ENCODE measurements at places on chromosomes 7 and 10.
A peak's percentile ranks its signal among the peaks of the same experiment; 100 is the strongest.

- DNase-seq: no peak
Observed at GRCh38 chr7:123424463-123424862, 109.9 kb downstream of the IQUB start.

DNA sequence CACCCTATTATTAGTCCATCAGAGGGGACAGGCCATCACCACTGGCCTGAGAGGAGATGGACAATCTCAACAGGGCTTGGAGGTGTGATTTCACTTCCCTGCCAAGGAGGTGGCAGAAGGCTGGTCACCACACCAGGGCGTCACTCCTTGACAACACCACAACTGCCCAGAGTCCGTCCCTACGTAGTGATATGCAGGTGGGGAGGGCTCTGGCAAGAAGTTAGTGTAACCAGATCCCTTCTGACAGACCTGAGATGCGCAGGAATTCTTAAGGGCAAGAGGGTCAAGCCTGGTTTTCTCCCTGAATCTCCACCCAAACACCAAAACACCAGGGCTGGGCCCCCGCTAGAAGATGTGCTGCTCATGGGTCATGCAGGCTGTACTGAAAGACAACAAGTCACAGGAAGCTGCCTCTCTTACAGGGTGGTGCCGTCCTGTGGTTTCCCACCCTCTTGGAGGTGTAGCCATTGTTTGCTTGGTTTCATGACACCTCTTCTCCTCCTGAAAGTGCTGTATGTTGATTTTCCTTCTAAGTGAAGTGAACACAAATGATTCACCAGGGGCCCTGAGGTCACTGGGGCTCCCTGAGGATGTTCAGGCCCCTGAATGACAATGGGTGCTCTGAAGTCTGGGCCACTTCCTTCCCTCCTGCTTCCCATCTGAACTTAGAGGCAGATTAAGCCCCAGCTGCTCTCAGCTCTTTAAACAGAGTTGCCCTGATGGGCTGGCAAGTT is 27.1 kb downstream of the ATXN7L1 start:
- peak; percentile 15 for DNase-seq

DNA sequence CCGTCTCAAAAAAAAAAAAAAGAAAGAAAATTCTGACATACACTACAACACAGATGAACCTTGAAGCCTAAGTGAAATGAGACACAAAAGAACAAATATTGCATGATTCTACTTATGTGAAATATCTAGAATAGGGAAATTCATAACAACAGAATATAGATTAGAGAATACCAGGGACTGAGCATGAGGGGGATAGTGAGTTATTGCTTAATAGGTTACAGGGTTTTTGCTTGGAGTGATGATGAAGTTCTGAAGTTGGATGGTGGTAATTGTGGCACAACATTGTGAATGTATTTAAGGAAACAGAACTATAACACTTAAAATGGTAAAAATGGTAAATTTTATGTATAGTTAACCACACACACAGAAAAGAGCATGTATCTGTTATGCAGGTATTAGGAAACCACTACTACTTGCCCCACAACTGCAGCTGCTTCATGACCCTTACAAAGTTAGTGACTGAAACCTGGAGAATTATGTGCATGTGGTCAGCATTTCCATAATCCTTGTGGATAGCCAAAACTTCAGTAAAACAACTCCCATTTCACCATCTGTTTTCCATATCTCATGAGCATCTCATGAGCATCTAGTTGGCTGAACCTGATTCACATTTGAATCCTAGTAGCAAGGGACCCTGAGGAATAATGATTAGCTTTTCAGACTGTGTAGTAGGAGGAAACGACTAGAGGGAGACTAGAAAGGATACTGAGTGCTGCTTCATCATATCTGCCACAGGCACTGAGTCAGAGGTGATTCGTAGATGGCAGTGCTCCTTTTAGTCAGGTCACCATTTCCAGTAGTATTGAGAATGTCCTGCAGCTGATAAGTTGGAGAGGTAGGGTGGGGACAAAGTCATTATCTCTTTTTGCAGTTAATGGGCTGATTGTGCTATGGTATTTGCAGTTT is 26.3 kb downstream of the SAMD8 start:
- DNase-seq: peak; percentile 85

GRCh38 chr10:29241925-29242324 is 46.9 kb upstream of the LYZL1 start:
- no peak for DNase-seq

GRCh38 chr10:34476608-34477007 is 338.5 kb downstream of the PARD3 start:
- no peak for DNase-seq

DNA sequence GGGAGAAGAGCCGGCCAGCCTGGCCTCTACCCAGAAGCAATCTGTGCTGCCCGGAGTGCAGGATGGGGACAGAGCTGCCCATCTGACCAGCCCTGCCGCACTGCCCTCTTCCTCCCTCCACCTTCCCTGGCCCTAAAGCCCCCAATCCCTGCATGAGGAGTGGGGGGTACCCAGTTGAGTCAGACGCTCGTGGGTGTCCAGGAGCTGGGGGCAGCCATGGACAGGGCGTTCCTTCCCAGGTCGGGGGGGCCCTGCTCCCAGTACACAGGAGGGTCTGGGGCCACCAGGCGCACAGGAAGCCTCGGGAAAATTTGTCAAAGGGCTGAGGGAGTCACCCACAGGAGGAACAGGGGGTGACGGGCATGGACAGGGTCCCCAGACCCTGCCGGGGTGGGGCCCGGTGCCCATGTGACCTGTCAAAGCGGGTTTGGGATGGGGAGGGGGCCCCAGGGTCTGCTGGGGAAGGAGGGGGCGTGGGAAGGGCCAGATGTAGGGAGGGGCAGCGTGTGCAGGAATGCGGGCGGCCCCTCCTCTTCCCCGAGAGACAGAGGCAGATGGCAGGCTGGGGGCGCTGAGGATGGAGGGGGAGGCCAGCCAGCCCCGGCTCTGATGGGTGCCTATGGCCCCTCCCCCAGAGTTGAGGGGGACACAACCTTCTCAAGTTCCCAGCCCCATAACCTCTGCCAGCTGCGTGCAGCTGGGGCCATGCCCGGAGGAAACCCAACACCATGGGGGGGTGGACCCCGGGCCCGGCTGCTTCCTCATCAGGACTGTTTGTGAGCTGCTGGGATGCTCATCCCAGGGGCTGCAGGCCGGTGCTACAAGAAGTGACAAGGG is 21.5 kb upstream of the GRIFIN start:
- no peak for DNase-seq

DNA sequence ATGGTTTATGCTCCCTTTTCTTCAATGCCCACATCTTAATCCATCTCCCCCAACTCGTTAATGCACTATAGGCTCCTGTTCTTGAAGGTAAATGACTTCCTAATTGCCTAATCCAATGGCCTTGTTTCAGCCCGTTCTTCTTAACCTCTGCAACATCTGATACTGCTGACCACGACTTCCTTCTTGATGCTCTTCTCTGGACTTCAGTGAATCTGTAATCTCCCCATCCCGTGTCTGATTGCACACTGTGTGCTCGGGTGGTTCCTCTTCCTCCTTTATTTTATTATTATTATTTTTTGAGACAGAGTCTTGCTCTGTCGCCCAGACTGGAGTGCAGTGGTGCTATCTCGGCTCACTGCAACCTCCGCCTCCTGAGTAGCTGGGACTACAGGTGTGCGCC is 58.9 kb downstream of the HIPK2 start:
- no peak for DNase-seq

DNA sequence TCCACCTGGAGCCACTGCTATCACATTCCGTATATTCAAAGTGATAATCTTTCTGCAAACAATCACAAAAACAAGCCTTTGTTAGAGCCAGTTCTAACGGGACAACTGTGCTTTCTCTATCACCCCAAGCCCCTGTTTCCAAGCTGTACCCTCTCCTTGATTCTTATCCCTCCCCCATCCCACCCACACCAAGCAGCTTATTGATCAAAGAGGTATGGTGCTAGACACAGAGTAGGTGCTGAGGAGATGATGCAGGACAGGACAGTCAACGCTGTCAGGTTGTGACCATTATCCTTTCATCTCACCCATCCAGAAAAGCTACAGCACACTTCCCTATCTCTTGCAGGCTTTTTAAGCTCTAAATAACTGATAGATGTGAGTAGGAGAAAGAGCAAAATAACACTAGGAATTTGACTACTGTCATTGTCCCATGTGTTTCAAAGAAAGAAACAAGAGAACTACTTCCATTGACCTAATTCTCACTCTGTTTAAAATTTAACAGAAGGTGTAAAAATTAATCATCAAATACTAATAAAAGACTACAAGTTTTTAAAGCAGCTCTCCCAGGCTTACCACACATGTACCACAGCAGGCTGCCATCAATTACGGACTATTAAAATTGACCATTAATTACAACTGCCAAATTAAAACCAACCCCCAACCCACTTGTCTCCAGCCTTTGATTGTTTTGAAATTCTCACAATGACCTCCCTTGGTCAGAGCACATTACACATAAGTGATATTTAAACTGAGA is 94.3 kb downstream of the ELAPOR2 start:
- no peak for DNase-seq

DNA sequence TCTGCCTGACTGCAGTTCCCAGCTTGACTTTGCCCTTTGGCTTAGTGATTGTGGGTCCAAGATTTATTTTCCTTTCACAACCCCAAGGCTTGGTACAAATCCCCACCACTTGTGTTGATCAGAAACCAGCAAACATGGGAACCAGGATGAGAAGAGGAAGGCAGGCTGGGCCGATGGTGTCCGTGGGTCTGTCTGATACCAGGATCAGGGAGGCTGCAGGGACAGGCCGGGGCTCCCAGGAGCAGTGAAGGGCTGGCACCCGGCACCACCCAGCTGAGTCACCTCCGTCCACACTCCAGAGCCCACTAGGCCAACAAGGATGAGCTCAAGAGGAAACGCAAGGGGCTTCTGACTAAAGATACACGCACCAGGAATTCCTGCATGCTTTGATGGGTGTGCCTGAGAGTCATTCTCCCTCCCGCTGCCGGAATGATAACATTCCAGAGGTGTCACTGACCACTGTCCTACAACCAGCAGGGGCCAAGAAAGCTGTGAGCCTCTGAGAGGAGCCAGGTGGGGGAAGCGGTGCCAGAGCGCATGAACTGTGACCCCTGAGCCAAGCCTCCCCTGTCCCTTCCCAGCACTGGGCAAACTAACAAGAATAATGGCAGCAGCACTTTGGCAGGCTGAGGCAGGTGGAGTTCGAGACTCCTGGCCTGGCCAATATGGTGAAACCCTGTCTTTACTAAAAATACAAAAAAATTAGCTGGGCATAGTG is 29.2 kb upstream of the PROSER2 start:
- peak; percentile 49 for DNase-seq

DNA sequence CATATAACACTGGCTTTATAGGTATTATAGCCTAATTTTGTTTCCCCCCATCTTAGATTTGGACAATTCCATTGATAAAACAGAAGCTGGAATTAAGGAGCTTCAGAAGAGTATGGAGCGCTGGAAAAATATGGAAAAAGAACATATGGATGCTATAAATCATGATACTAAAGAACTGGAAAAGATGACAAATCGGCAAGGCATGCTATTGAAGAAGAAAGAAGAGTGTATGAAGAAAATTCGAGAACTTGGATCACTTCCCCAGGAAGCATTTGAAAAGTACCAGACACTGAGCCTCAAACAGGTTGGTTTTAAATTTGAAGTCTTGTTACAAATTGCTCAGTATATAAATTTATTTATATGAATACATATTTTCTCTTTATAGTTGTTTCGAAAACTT is 34.1 kb downstream of the SMC3 start:
- peak; percentile 23 for DNase-seq

DNA sequence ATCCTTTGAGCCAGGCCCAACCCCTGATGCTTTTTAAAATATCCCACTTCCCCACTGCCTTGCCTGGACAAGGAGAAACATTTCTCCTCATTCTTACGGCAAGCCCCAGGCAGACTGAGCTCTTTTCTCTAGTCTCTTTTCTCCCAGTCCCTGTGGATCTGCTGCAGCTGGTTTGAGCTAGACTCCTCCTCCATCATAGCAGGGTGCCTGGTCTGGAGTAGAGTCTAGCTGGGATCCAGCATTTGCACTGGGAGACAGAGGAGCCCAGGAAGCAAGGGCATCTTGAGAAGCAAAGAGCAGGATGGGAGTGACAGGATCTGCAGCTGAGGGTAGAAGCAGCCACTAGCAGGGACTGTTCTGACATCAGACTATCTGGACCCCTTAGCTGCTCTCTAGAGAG is 562.3 kb upstream of the COBL start:
- DNase-seq: no peak

DNA sequence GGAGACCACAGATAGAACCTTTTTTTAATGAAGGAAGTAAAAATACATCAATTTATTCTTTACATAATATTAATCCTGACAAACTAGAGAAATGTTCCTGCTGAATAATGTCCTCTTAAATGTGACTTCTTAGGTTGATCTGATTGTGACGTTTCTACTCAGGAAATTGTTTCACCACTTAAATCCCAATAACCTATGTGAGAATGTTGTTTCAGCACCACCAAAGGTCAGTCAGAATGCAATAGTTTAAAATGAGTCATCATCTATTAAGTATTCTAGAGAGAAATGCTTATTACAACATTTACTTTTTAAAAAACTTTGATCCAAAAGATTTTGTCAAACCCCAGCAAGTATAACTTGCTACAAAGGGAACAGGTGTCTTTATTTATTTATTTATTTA is 155.4 kb upstream of the CACNA2D1 start:
- peak; percentile 59 for DNase-seq

DNA sequence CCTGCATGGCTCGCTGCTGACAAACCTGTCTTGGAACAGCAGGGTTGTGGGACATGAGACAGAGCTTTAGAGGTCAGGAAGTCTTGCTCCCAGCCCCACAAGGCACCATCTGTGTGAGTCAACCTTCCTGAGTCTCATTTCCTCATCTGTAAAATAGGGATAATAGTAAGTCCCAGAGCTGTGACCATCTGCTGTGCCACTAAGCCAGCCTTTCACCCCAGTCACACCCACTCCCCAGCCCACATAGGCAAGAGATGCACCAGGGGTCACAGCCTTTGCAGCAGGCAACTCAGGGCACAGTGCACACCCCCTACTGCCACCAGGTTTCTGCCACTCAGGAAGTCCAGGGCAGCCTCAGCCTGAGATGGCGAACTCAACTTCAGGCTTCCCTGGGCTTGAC is 29.4 kb upstream of the CDH23 start:
- peak; percentile 17 for DNase-seq

DNA sequence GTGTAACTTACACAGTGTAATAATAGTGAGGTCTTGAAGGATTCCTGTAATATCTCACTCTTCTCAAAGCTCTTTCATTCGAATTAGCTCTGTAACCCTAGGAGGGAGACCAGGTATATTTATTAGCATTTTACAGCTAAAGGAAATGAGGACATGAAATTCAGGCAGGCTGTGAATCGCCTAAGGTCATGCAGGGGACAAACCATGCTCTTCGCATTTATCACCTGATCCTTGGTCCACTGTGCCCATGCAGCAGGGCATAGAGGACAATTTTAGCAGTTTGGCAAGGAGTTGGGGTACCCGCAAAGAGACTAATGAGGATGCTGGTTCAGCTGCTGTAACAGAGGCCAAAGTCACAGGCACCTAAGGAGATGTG is 14.8 kb upstream of the LAMB1 start:
- DNase-seq: no peak

GRCh38 chr10:22988581-22989360 is 60.9 kb downstream of the ARMC3 start:
- DNase-seq: peak; percentile 67

All from fibroblast of mammary gland (primary cell).